ENCODE measurements at places on chromosomes 5 and 9.

DNA sequence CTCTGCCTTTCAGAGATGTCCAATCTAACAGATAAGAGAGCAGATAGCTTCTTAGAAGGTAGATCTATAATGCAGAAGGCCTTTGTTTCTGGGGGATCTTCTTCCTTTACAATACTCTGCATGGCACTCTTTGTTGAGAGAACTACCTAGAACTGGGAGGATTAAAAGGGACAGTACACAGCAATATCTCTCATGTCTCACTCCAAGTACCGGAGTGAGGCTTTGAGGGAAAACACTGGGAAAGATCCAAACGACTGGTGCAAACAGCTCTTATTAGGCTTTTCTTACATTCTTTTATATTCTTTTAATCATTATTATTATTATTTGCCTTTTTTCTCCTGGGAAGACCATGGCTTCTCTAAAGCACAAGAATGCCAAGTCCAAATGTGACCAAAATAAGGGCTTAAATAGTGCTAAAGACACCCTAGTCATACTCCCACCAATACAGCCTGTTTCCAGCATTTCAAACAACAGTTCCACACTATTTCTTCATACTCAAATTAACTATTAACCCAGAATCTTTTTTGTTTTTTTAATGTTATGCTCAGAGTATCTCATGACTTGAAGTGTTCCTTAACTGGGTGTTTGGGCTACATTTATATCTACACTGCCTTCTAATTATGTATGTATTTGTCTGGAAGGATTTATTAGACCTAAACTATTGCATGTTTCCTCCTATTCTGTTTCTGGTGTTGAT, 52.7 kb downstream of the ABHD17B start:
- no peak for DNase-seq

DNA sequence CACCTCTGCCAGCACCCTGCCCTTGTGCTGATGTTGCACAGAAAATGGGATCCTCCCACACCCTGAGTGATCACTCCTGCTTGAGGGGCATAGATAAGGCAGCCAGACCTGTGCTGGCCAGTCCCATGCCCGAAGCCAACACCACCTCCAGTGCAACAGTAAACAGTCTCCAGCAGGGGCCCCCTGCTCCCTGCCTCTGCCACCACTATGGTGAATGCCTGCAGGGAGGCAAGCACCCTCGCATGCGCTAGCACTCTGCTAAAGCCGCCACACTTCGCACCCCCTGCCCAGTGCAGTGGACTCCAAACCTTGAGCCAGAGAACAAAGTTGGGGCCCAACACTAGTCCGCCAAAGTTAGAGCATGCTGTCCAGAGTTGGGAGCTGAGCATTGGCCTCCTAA, 118.7 kb downstream of the PJA2 start:
- no peak for DNase-seq

- DNase-seq: no peak
Measured at GRCh38 chr9:118618084-118618483, 751.2 kb downstream of the BRINP1 start.

GRCh38 chr5:104223885-104224773, 661.5 kb upstream of the NUDT12 start:
- DNase-seq: peak; percentile 18

All from heart left ventricle (tissue), 16 donors.